ENCODE measurements at places on chromosomes 6 and 20.

DNA sequence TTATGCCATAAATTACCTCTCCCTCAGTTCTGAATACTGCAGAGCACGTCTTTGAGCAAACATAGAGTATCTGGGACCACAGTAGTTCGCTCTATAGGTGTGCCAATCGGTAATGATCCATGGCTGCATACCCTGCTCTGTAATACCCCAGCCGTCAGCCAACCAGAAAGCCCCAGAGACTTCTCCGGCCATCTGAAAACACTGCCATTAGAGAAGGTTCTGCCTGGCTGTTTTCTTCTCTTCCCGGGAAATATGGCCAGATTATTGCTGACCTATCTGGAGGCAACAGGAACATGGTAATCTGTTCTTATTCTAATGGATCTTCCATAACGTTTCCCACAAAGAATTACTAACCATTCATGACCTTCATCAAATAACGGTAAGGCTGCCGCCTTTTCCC is 139.9 kb downstream of the RPS12 start:
- DNase-seq: no peak

DNA sequence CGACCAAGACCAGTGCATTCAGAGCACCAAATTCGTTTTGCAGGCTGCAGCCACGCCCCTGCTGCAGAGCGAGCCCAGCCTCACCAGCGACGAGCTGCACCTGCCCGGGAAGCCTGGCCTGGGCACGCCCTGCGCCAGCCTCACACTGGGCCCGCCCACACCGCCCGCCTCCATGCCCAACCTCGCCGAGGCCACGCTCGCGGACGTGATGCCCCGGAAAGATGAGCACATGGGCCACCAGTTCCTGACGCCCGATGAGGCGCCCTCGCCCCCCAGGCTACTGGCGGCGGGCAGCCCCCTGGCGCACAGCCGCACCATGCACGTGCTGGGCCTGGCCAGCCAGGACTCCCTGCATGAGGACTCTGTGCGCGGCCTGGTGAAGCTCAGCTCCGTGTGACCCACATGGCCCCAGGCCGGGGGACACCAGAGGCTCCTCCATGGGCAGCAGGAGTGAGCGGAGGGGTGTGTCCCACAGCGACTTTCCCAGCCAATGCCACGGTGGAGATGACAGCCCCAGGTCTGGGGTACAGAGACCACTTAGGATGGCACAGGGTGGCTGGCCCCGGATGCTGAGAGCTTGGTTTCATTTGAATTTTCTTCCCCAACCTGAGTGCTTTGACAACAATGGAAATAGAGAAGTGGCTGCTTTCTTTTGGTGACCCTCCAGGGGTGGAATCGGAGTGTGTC is 150.2 kb upstream of the SNX9 start:
- DNase-seq: no peak

GRCh38 chr6:130945401-130945919 is 117.6 kb downstream of the EPB41L2 start:
- no peak for DNase-seq

- no peak for DNase-seq
Observed at GRCh38 chr6:38141716-38142115, 322.2 kb downstream of the ZFAND3 start.

DNA sequence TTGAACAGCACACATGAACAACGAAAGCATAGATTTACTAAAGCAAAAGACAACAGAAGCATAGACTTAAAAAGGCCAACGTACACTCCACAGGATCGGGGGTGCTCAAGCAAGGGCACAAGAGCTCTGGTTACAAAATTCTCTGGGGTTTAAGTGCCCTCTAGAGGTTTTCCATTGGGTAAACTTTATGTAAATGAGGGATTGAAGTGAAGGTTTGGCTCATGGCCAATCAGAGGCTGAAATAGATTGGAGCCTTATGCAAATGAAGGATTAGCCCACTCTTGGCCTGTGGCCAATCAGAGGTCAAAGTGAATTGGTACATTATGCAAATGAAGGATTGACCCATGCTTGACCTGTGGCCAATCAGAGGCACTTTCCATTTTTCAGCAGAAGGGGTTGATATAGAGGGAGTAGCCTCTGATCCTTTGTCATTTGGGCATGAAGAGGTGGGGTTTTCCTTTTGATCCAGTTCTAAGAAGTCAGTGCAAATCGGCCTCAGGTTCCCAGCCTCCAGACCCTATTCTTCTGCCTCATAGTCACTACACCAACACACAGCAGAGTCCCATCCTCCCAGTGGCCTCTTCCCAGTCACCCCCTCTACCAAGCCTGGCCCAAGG is 244.9 kb downstream of the THBS2 start:
- DNase-seq: no peak

DNA sequence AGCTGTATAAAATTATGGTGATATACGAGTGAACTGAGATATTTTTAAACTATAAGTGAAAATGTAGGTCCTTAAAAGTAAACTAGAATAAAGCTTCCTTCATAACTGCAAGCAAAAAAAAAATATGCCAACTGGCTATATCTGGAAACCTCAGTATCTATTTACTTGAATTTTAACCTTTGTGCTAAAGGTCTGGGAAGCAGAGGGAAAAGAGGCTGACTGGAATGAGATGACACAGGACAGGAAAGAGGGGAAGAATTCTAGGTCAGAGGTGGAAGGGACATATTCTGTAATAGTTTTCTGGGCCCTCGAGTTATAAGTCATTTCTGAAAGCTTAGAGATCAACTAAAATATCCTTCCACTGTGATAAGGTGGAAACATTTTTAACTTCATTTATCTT is 46.8 kb downstream of the AIG1 start:
- no peak for DNase-seq

DNA sequence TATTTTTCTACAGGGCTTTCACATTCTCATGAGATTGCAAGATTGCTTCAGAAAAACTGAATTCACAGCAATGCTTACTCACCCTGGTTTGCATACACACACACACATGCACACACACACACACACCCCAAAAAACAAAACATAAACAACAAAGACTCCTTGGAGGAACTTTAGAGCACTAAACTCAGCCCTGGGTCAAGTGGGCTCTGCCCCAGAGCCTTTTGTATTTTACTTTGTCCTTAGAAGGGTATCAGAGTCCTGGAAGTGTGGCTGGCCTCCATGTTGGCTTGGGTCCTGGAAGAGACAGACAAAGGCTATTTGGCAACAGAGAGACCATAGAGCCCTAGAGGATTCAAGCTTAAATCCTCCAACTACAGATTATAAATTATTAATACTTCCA is 8.0 kb upstream of the CST9 start:
- no peak for DNase-seq

DNA sequence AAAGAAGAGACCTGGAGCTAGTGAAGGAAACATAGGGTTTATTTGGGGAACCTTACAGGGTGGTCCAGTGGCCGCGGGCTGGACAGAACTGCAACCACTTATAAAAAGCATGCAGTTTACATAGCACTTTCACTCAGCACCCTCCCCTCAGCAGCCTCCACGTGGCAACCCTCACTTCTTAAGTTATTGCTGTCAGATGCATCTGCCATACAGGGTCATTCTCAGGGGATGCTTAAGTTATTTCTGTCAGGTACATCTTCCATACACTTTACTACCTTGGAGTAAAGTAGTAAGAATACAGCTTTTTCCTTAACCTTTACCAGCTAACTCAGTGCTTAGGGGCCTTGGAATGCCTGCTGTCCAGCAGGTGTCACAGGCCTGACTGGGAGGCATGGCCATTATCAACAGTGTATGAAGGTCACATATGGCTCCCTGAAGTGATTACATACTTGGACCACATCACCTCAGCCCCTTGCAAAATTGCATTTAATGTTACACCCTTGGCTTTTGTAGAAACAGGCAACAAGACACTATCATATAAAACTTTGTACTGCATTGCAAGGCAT is 2.0 kb upstream of the NOL7 start:
- DNase-seq: no peak

- DNase-seq: no peak
Observed at GRCh38 chr20:4454111-4454510, 267.6 kb upstream of the PRND start.

DNA sequence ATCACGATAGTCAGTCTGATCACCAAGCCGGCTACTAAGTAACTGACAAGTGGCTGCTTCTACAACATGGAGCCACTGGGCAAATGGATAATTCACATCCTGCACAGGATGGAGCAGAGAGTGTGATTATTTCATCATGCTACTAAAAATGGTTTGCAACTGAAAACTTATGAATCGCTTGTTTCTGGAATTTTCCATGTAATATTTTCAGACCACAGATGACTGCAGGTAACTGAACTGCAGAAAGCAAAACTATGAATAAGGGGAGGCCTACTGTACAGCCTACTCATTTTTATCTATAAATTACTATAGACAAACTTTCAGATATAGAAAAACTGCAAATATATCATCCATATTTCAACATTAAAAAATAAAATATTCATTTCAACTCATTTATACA is 91.5 kb downstream of the EPB41L2 start:
- no peak for DNase-seq
